Panc1 (cell line): ENCODE measurements at places on chromosomes 1 and 21.
A peak's percentile ranks its signal among the peaks of the same experiment; 100 is the strongest.

GRCh38 chr1:239987103-239987745, 104.5 kb upstream of the FMN2 start:
- no peak overlapping the region for H3K4me3 ChIP-seq
- no peak overlapping the region for H3K27ac ChIP-seq
- H3K36me3 ChIP-seq, result no peaks in the 10 kb centered on the region
- no peak for DNase-seq
- no peaks in the 10 kb centered on the region for H3K4me1 ChIP-seq

DNA sequence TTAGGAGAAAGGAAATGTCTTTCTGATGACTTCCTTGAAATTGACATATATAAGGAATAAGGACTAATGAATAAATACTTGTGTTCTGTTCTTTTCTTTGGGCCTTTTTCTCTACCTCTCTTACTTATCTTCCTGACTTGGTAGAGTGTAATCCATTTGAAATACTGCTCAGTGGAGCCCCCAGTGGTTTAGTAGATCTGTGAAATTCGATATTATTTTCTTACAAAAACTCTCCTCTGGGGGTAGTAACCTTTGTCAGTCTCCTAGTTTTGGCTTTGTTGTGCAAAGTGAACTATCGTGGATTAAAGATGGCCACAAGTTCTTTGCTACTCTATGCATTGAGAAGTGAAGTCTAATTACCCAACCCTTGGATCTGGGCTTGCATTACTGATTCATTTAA, 48.8 kb downstream of the DUSP10 start:
- no peaks in the 10 kb centered on the region for H3K27me3 ChIP-seq
- H3K27ac ChIP-seq, result no peak overlapping the region
- no peaks in the 10 kb centered on the region for H3K36me3 ChIP-seq
- no peak overlapping the region for H3K4me3 ChIP-seq

GRCh38 chr1:71047635-71048607, at the start of gene PTGER3:
PTGER3 (minus strand) TSS chr1:71047816; CDS start chr1:71047577, 239 bp downstream.
- H3K27me3 ChIP-seq, result peaks cover 22% of the 10 kb centered on the region
- H3K4me3 ChIP-seq, result peak within 1 kb of the TSS; percentile 43
- DNase-seq, result no peak
- H3K27ac ChIP-seq, result no peak within 1 kb of the TSS

DNA sequence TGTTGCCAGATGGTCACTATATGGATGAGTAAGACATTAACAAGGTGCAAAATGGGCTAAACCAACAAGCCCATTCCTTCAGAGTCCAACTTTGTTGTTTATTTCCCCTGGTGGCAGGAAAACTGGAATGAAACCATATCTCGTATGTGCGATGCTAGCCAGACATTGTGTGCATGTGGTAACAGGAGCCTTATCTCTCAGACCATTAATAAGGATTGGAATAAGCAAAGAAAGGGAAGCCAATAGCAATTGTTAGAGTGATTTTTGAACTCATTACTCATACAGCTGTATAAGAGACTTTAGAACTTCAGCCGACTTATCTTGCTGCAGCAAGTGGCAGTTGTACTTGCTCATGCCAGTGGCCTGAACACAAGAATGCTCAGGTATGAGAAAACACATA, 30.0 kb upstream of the HMCN1 start:
- no peak overlapping the region for H3K27ac ChIP-seq
- no peak overlapping the region for H3K4me3 ChIP-seq
- H3K36me3 ChIP-seq, result no peaks in the 10 kb centered on the region
- no peak for DNase-seq

DNA sequence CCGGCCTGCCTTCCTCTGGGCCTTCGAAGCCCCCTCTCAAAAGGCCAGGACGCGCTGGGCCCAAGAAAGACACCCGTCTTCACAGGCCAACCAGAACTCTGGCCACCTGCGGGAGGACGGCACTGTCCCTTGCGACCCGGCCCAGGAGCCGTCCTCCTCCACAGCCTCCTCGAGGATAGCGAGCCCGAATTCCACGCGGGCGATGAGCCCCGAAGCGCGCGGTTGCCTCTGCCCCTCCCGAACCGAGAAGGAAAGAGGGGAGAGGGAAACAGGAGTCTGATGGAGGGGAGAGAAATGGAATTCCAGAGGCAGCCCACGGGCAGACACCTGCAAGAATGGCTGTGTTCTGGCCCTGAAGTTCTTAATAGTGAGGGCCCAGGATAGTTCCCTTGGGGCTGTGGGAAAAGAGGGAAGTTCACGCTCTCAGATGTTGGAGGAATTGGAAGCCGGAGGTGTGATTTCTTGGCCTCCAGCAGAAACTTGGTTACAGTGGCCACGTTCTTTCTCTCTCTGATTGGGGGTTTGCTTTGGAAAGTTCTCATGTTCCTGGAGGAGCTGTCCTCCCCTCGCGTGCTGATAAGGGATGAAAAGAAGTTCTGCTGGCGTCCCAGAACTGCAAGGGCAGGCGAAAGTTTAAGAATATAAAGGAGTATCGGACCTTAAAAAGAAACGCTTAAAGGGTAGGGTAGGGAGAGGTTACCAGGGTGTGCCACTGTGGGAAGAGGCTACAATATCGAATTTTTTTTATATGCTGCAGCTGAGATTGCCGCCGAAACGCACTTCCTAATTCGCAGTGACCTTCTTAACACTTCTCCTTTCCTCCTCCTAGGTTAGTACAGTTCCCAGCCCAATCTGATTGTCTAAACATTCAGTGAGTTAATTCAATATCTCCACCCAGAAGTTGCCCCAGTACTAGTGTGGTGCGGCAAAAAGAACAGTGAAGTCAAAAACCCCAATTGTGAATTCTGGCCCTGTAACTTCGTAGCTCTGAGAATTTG, 5.8 kb upstream of the SLC44A5 start:
- H3K36me3 ChIP-seq, result no peaks in the 10 kb centered on the region
- H3K4me3 ChIP-seq, result peak overlapping the region; percentile 20; the same call in 1 of the 2 replicates
- no peak overlapping the region for H3K27ac ChIP-seq
- H3K27me3 ChIP-seq, result peaks cover 34% of the 10 kb centered on the region

- H3K27ac ChIP-seq, result no peak overlapping the region
- H3K4me1 ChIP-seq, result no peaks in the 10 kb centered on the region; the same call in 1 of the 2 replicates
- DNase-seq, result peak; percentile 8
- no peak overlapping the region for H3K4me3 ChIP-seq
- no peaks in the 10 kb centered on the region for H3K36me3 ChIP-seq
Observed at GRCh38 chr21:40143822-40144525, 276.7 kb downstream of the PCP4 start.

- H3K36me3 ChIP-seq, result no peaks in the 10 kb centered on the region
- peaks cover 20% of the 10 kb centered on the region for H3K4me1 ChIP-seq
- no peak for DNase-seq
- no peak overlapping the region for H3K27ac ChIP-seq
- H3K4me3 ChIP-seq, result no peak overlapping the region
Observed at GRCh38 chr1:30812076-30812475, 54.5 kb upstream of the LAPTM5 start.

DNA sequence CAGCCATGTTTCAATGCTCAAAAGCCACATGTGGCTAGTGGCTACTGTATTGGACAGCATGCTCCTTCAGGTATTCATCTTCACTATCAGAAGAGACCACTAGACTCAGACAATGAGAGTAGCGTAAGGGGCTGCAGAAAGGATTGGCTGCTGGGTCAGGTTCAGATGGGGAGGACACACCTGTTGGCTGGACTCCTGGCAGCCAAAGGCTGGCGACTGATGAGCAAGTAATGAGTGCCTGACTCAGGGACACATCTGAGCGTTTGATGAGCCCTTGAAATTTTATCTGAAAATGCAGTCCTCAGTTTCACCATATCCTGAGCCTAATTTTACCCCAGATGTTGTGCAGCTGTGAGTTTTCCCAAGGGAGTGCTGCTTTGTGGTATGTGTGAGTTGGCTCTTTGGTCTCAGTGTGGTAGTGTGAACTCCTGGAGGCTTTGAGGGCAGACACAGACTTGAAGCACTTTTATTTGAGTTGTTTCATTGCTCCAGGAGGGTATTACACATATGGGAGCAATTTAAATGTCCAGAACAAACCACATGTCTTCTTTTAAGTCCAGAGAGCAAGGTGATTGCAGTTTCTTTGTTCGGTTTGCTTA, 9.6 kb downstream of the ST6GALNAC3 start:
- H3K27me3 ChIP-seq, result no peaks in the 10 kb centered on the region
- no peak for DNase-seq
- no peaks in the 10 kb centered on the region for H3K4me1 ChIP-seq
- H3K4me3 ChIP-seq, result no peak overlapping the region
- H3K36me3 ChIP-seq, result no peaks in the 10 kb centered on the region

- H3K4me3 ChIP-seq, result peak overlapping the region; percentile 87
- no peak for DNase-seq
- H3K4me1 ChIP-seq, result peaks cover 49% of the 10 kb centered on the region
- no peaks in the 10 kb centered on the region for H3K27me3 ChIP-seq
Observed at GRCh38 chr1:228082918-228083870, 686 bp downstream of the ARF1 start.

DNA sequence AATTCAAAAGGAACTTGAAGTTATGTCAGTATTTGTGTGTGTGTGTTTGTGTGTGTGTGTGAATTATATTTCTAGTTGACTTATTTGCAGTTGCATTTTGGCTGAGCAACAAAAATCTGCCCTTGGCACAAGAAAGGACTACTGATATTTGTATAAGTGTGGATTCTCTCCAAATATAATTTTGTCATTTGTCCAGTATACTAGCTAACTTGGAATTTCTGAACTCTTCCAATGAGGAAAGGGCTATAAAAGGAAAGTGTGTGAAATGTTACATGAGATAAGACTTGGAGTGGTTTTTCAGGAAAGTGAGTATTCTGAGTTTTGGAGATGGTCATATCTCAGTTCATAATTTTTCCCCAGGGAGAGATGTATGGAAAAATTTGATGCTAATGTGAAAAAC, 1384.1 kb upstream of the B3GALT2 start:
- H3K4me3 ChIP-seq, result no peak overlapping the region
- DNase-seq, result no peak
- H3K27ac ChIP-seq, result no peak overlapping the region

GRCh38 chr1:224736619-224737352, 120.7 kb downstream of the CNIH3 start:
- no peak overlapping the region for H3K27ac ChIP-seq
- DNase-seq, result no peak
- no peaks in the 10 kb centered on the region for H3K27me3 ChIP-seq
- H3K4me3 ChIP-seq, result no peak overlapping the region
- H3K4me1 ChIP-seq, result no peaks in the 10 kb centered on the region

- H3K4me1 ChIP-seq, result peaks cover 3% of the 10 kb centered on the region; the same call in 1 of the 2 replicates
- H3K36me3 ChIP-seq, result no peaks in the 10 kb centered on the region
- DNase-seq, result no peak
- H3K4me3 ChIP-seq, result no peak overlapping the region
- peaks cover 5% of the 10 kb centered on the region; the same call in 1 of the 2 replicates for H3K27me3 ChIP-seq
- H3K27ac ChIP-seq, result no peak overlapping the region
Observed at GRCh38 chr1:209589863-209590262, 6.3 kb downstream of the CAMK1G start.

DNA sequence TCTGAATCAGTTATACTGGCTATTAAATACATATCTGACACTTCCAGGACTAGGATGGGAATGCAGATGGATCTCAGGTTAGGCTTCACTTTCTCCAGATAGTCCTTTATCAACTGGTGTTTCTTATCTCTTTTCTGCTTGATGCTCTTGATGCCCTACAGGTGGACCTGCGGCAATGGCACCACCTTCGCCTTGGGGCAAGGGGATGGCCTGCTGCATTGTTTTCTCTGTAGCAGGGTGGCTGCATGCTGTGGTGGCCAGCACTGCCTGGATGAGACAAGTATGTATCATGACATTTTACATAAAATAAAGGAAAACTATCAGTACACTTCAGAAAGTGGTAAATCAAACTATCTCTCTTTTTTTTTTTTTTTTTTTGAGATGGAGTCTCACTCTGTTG, 217.7 kb upstream of the ZP4 start:
- no peaks in the 10 kb centered on the region for H3K36me3 ChIP-seq
- no peaks in the 10 kb centered on the region for H3K4me1 ChIP-seq
- no peaks in the 10 kb centered on the region for H3K27me3 ChIP-seq
- H3K27ac ChIP-seq, result no peak overlapping the region
- no peak overlapping the region for H3K4me3 ChIP-seq

DNA sequence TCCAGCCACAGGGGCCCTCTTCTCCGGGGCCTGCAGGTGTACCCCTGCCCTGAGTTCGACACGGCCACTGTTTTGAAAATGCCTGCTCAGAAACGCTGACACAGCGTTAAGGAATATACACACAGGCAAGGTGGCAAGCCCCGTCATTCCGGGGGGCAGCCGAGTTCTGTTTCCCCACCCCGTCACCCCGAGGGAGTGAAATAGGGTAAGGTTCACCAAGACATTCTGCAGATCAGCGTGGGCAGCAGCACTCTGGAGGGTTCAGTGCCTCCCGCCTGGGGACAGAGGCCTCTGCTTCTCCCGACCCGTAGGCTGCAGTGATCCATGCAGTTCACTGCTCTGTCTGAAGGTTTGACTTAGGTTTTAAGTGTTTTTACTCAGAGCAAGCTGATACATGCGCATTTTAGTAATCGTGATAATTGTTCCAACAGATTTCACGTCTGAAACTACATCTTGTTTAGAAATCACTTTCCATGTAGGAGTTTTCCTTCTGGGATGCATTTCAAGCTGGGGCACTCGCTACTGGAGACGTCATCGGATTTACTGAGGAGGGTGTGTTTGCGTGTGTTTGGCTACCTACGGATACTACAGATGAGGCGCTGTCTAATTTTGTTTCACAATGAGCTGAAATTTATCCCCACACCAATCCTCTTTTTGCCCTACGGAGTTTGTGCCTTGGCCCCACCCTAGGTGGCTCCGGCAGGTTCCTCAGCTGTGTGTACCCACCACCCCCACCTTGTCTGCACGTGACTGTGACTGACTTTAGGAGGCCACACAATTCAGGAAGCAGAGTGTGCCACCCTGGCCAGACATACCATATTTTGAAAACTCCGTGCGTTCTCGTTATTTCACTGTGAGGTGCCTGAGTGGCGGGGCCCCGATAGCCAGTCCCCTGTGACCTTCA, 63.5 kb downstream of the AGPAT3 start:
- H3K4me3 ChIP-seq, result no peak overlapping the region

GRCh38 chr1:221487781-221488524, 253.9 kb downstream of the DUSP10 start:
- no peaks in the 10 kb centered on the region for H3K27me3 ChIP-seq
- no peaks in the 10 kb centered on the region for H3K4me1 ChIP-seq
- H3K36me3 ChIP-seq, result no peaks in the 10 kb centered on the region
- no peak overlapping the region for H3K27ac ChIP-seq
- peak; percentile 59 for DNase-seq

DNA sequence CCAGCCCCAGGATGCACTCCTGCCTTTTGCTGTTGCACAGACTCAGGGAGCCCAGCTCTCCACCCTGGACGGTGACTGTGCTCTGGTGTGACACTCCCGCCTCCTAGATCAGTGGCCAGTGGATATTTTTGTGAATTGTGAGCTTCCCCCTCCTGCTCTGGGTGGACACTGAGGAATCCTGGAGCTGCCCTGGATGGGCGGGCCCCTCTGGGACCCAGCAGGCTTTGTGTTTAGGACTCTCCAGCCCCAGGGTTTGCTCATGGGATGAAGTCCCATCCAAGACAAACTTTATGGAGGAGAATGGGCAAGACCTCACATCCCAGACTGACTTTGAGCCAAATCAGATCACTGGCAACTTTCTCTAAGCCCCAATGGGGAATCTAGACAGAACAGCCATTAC, 16.1 kb downstream of the SLC6A9 start:
- no peak overlapping the region for H3K27ac ChIP-seq
- H3K4me1 ChIP-seq, result no peaks in the 10 kb centered on the region
- H3K36me3 ChIP-seq, result no peaks in the 10 kb centered on the region
- no peaks in the 10 kb centered on the region for H3K27me3 ChIP-seq
